ENCODE measurements at places on chromosomes 6 and 20.

- no peak for DNase-seq
Measured at GRCh38 chr6:150413781-150414281, 45.0 kb downstream of the IYD start.

GRCh38 chr6:133546098-133546497, 304.9 kb downstream of the EYA4 start:
- no peak for DNase-seq

- DNase-seq: no peak
Measured at GRCh38 chr6:8432614-8433013, 2.7 kb downstream of the SLC35B3 start.

GRCh38 chr6:75284632-75285282, at the start of gene TMEM30A:
Gene TMEM30A (minus strand): TSS chr6:75284792. CDS start chr6:75284638, 154 bp downstream.
- peak; percentile 97 for DNase-seq

All from activated naive CD4-positive, alpha-beta T cell treated with Interleukin-2 at 50 U/mL for 16 hours (primary cell).